Liver (tissue), 10 donors: ENCODE measurements at places on chromosomes 5 and 9. TPM values are rescaled to one million over a fixed set of nuclear protein-coding genes. Genes with fewer than 3 reads are reported as not detected.
A peak's percentile ranks its signal among the peaks of the same experiment; 100 is the strongest.

The GABRA6 gene
- total RNA-seq: not detected

The ISOC1 gene
- total RNA-seq: 46.5 TPM

GRCh38 chr5:139156814-139157213 is 41.4 kb downstream of the SIL1 start:
- no peaks in the 10 kb centered on the region for H3K4me1 ChIP-seq
- no peaks in the 10 kb centered on the region for H3K27me3 ChIP-seq

DNA sequence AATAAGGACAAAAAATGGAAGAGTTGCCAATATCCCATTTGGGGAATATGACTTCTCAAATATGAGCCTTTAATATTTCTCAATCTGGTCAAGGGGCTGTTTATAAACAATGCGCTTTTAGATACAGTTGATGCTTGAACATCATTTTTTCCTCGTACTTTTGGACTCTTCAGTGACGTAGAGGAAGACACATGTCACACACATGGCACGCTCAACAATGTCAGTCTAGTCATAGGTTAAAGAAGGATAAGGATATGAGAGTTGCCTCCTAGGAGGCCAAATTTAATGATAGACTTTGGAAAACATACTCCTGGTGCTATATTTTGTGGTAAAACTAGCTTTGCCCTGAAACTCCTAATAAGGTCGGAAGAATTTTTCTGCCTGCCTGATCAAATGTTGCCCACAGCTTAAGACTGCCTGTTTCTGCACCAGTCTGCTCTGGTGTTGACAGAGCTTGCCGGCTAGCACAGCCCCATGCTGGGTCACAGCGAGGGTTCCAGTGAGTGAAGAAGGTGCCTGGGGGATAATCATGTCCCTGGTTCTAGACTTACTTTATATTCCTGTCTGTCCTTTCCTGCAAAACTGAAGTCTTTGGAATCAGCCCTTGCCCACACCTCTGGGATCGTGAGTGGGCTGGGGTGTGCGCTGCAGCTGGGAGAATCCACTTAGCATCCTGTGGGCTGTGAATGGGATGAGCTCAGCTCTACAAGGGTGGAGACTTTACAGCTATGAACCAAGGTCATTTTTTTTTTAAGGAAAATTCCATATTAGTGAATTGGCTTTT is 230.8 kb upstream of the IRX4 start:
- H3K4me3 ChIP-seq: no peak overlapping the region
- no peak overlapping the region for H3K27ac ChIP-seq
- H3K4me1 ChIP-seq: no peaks in the 10 kb centered on the region
- no peaks in the 10 kb centered on the region for H3K27me3 ChIP-seq
- DNase-seq: no peak

DNA sequence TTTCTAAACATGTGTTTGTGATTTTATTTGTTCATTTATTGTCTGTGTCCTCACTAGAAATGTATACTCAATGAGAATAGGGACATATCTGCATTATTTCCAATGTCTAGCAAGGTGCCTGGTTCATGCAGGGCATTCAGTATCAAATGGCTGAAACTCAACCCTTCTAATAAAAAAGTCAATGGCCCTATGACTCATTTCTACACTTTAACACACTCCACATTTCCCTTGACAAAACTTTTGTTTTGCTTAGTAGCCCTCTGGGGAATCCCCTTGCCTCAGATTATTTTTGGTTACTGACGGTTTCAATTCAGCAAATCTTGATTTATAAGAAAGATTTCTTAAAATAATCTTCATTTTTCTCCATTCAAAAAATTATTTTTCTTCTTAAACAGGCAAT is 206.0 kb upstream of the DMRTA1 start:
- no peak for DNase-seq
- no peaks in the 10 kb centered on the region for H3K4me1 ChIP-seq
- H3K27ac ChIP-seq: no peak overlapping the region
- H3K4me3 ChIP-seq: no peak overlapping the region
- H3K36me3 ChIP-seq: no peaks in the 10 kb centered on the region

GRCh38 chr5:7131680-7132079 is 264.3 kb upstream of the ADCY2 start:
- H3K27ac ChIP-seq: no peak overlapping the region
- no peaks in the 10 kb centered on the region for H3K4me1 ChIP-seq
- H3K27me3 ChIP-seq: peaks cover 3% of the 10 kb centered on the region

- DNase-seq: no peak
- H3K36me3 ChIP-seq: no peaks in the 10 kb centered on the region
- H3K4me1 ChIP-seq: peaks cover 47% of the 10 kb centered on the region
- no peaks in the 10 kb centered on the region for H3K27me3 ChIP-seq
Measured at GRCh38 chr9:133971121-133971951, 20.8 kb downstream of the VAV2 start.

GRCh38 chr5:169094586-169095409 is 206.1 kb downstream of the SLIT3 start:
- DNase-seq: no peak
- H3K36me3 ChIP-seq: no peaks in the 10 kb centered on the region
- no peak overlapping the region for H3K27ac ChIP-seq
- H3K4me3 ChIP-seq: no peak overlapping the region
- H3K27me3 ChIP-seq: no peaks in the 10 kb centered on the region

GRCh38 chr5:42689391-42689790 is 67.2 kb upstream of the CCDC152 start:
- peaks cover 28% of the 10 kb centered on the region for H3K36me3 ChIP-seq
- no peak overlapping the region for H3K4me3 ChIP-seq
- peaks cover 11% of the 10 kb centered on the region for H3K4me1 ChIP-seq

DNA sequence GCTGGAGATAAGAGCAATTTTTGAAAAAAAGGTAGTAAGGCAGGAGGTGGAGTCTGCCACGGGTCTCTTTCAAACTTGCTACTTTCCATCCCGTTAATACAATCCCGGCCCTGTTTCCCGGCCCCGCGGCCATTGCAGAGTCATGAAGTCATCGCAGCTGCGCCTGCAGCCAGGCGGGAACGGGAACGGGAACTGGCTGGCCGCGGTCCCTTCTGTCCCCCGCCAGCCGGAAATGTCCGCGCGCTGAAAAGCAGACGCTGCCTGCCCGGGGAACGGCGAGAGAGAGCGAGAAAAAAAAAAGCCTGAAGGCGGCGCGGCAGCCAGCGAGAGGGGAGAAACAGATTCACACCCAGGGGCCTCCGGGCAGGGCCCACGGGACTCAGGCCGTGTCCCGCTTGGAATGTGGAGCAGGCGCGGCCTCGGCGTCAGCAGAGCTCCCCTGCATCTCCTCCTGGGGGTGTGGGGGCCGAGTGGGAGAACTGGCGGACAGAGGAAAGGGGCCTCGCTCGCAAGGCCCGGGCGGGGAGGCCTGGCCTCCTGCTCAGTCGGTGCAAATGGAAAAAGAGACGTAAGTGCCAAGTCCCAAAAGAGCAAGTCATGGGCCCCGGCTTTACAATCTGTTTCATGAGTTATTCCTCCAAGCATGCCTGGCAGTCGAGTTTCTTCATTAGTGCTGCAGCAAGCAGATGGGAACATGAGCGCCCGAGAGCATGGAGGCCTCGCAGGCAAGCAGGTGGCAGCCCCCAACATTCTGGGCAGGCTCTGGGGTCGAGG is 201.2 kb upstream of the GAS1 start:
- H3K36me3 ChIP-seq: no peaks in the 10 kb centered on the region
- H3K4me1 ChIP-seq: no peaks in the 10 kb centered on the region
- H3K27me3 ChIP-seq: no peaks in the 10 kb centered on the region
- DNase-seq: peak; percentile 55

DNA sequence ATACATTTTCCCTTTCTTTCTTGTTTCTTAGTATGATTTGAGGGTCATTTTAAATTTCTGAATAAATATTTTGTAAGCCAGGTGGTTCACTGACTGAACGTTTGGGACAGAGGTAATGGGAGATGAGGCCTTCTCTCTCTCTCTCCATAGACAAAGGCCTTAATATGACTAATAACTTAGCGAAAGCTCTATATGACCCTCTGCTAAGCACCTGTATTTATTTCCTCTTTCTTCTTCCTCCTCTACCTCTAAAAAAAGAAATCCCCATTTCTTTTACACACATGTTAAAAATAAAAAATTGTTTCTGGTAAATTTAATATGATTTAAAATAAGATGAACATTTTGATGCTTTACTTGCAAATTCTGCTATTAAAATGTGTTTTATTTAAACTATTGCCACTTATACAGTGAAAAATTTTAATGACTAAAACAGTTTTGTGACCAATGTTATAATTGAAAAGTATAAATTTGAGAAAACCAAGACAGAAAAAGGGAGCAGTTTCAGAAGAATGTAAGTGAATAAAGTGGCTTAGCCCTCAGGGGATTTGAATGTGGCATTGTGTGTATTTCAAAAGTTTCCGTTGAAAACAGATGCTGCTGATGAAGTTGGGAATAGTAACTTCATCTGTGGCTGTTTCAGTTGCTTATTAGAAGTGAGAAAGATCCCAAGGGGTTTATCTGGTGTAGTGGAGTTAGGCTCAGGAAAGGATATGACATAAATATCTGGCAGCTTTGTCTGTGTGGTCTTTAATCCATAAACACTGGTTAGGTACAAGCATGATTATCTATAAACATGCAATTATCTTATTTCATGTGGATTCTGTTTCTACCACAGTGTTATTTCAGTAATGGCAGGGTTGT is 128.6 kb upstream of the GRHPR start:
- no peak overlapping the region for H3K27ac ChIP-seq
- no peaks in the 10 kb centered on the region for H3K4me1 ChIP-seq
- DNase-seq: no peak
- no peak overlapping the region for H3K4me3 ChIP-seq
- no peaks in the 10 kb centered on the region for H3K36me3 ChIP-seq

DNA sequence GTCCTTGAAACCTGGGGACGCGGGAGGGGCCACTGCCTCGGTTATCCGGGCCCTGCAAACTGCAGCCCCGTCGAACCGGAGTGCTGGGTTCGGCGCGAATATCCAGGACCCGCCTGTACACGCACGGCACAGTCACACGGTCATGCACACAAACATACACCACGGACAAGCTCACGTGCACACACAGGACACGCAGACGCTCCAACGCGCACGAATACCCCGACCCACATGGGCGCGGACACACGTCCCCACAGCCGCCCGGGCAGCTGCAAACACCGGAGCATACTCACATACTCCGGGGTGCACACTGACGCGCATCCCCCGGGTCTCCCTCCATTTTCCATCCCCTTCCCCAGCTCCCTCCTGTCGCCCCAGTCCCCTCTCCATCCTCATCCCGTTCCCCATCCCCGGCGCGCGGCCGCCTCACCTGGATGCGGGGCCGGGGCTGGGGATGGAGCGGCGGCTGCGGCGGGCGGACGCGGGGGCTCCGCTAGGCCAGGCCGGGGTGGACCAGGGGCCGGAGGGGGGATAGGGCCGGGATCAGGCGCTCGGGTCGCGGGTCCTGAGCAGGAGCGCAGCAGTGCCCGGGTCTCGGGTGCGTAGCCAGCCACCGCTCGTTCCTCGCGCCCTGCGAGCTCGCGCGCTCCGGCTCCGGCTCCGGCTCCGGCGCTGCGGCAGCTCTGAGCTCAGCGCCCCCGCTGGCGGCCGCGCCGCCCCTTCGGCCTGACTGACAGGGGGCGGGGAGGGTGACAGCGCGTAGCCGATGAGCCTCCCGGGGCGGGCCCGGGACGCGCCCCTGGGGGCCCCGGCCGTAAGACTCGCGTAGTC is at the start of the genes EIF4E1B and SNCB:
Gene EIF4E1B, plus strand, starts transcription at position 823 of the 828 bp plus-strand sequence. CDS start 12,113 bp downstream, outside the sequence.
Gene SNCB, minus strand, starts transcription at position 682 of the 828 bp plus-strand sequence. CDS start 880 bp downstream, outside the sequence.
- no peak within 1 kb of the TSS for H3K27ac ChIP-seq
- H3K36me3 ChIP-seq: no peaks in the 10 kb centered on the region
- DNase-seq: no peak
- H3K27me3 ChIP-seq: peaks cover 7% of the 10 kb centered on the region

DNA sequence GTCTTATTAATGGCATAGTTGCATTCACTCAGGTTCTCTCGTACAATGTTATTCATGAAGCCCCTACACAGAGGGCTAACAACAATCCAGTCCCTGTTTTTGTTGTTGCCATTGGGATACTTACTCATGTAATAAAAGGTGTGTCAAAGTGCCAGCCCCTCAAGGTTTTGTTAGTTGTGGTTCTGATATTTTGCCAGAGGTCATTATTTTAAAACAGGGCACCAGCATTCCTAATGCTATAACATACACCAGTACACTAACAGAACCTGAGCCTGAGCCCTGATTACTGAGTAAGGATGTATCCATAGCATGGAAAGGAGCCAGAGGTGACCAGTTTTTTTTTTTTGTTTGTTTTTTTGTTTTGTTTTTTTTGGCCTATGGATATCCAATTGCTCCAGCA is 50.2 kb downstream of the SMC2 start:
- DNase-seq: no peak
- no peak overlapping the region for H3K27ac ChIP-seq
- H3K36me3 ChIP-seq: no peaks in the 10 kb centered on the region
- no peaks in the 10 kb centered on the region for H3K4me1 ChIP-seq
- H3K4me3 ChIP-seq: no peak overlapping the region
- no peaks in the 10 kb centered on the region for H3K27me3 ChIP-seq

DNA sequence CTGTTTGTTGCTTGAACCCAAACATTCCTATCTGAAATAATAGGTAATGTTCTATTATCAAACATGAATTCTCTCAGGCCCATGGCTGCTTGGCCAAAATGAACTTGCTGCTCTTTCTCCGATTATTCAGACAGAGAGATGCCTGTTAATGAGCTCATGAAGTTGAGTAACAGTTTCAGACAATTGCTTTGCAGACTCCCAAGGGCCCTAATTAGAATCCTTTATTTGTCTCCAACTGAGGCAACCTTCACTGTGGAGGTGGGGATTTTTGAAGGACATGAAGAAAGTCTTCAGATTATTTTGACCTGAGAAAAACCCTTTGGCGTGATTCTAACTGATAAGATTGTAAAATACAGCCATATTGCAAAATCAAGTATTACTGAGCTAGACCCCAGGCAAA is 466.7 kb downstream of the NFIB start:
- H3K27ac ChIP-seq: no peak overlapping the region
- no peak overlapping the region for H3K4me3 ChIP-seq
- no peaks in the 10 kb centered on the region for H3K4me1 ChIP-seq
- DNase-seq: no peak
- H3K36me3 ChIP-seq: no peaks in the 10 kb centered on the region

GRCh38 chr5:112660359-112660758 is 77.3 kb upstream of the APC start:
- H3K4me1 ChIP-seq: peaks cover 2% of the 10 kb centered on the region
- H3K27me3 ChIP-seq: no peaks in the 10 kb centered on the region
- no peak overlapping the region for H3K4me3 ChIP-seq

DNA sequence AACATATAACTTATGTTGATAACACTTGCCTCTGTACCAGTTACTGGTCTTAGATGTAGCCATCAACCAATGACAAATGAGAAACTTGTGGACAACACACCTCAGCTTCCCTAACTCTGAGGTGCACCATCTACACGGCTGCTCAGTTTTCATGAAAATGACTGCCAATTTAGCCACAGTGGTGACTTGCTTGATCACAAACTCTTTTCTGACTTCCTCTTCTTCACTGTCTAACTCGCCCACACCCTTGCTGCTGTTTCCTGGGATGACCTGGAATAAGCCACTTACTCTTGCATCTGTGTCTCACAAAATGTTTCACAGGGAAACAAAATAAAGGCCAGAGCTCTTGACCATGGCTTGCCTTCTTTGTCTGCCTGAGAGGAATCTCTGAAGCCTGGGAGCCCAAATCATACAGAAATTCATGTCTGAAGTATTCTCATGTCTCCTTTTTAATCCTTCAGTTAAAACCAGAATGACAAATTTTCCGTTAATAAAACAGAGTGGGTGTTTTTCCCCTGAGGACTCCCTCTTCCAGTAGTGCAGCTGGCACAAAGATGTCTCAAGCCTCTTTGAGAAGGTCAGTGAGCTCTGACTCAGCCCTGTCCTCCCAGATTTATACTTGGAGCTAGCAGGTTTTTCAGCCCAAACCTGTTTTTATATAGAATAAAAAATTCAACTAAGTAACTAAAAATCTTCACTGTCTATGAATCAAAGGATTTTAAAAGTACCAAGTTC is 126.5 kb upstream of the PAM start:
- H3K36me3 ChIP-seq: no peaks in the 10 kb centered on the region
- no peaks in the 10 kb centered on the region for H3K4me1 ChIP-seq
- no peak overlapping the region for H3K4me3 ChIP-seq
- no peak overlapping the region for H3K27ac ChIP-seq
- peaks cover 4% of the 10 kb centered on the region for H3K27me3 ChIP-seq
- DNase-seq: no peak
